Hematopoietic multipotent progenitor cell treated with erythropoietin and hydrocortisone succinate and interleukin-3 and kit ligand, for 4 days (in vitro differentiated cells): ENCODE measurements at places on chromosomes 5 and 9.

DNA sequence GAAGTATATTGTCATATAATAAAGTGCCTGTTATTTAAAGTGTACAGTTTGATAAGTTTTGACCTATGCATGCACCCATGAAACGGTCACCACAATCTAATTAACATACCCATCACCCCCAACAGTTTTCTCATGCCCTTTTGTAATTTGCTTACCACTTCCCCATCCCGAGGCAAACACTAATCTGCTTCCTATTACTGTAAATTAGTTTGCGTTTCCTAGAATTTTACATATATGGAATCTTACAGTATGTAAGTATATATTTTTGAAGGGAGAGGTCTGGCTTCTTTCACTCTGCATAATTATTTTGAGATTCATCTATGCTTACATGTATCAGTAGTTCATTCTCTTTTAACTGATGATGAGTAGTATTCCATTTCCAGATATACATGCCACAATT, 56.5 kb downstream of the AMBP start:
- peak; percentile 34 for DNase-seq

DNA sequence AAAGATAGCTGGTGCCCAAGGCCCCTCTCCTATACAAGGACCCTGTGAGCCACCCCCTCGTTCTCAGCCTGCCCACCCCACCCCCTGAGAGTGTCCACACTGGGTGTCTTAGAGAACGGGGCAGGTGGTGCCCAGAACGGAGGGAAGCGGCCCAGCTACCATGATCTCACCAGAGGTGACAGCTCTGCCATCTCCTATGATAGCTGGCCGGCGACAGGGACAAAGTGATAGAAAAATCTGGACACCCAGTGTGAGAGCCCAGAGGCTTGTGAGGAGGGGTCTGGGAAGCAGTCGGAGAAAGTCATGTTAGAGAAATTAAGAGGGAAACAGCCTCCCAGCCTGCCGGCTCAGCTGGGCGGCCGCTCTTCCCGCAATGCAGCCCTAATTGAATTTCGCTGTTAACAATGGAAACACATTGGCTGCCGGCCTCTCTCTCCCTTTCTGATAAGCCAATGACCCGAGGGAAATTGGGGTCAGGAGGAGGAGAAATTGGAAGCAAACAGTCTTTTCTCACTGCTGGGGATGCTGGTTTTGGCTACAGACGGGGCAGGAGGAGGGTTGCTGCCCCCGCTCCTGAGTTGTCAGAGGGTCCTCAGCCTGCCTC, 32.3 kb downstream of the HK3 start:
- DNase-seq, result peak; percentile 15

GRCh38 chr5:9347541-9348295, 198.2 kb downstream of the SEMA5A start:
- no peak for DNase-seq

- DNase-seq, result no peak
These were observed 3.1 kb downstream of the NINJ1 start for GRCh38 chr9:93130861-93131481.

- DNase-seq, result no peak
These were observed 858 bp upstream of the SOWAHA start for GRCh38 chr5:132812123-132812765.

DNA sequence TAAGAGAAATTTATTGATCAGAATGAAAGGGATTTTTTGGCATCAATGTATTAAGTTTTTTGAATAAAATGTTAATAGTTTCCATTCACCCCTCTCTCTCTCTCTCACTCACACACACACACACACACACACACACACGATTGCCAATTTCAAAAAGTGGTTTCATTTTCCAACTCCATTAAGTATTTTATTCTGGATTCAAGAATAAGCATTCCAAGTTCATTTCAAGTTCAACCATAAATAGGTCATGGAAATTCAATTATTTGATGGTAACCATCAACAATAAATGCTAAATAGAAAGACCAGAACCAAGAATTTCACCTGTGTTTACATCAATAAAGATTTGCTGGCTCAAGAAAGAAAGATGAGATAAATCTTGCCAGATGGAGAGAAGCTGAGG, 171.6 kb downstream of the ADAMTS12 start:
- DNase-seq, result no peak

DNA sequence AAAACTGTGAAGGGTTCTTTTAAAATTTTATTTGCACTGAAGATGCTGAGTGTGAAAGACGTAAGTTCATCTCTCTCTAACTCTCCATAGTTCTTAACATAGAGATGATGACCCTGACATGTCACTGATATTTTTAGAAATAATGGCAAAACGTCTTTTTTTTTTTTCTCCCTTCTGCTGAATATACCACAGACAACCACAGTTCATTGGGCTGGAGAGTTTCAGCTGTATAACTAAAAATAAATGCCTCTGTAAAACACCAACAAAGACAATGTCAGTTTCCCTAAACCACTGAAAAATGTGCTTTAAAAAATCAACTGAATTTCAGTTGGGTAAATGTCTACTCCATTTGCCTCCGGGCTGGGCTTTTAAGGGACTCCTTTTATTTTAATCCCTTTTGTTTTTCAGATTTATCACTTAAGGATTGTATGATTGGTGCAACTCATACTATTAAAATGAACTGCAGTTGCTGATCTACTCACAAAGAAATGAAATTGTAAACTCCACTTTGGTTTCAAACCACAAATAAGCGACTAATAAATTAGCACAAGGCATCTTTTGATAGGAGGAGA, 830.9 kb upstream of the WWC1 start:
- no peak for DNase-seq

DNA sequence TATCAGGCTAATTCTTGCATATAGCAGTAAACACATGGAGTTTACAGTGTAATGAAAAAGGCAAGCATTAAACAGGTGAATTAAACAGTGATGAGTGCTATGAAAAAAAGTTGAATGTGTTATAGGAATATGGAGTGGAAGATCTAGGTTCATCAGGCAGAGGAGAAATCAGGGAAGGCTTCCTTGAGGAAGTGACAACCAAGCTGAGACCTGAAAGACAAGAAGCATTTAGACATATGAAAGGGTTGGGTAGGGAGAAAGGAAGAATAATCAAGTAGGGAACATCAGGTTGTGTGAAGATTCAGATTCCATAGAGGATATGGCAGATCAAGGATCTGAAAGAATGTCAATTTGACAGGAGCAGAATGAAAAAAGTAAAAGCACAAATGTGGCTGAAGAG, 612.5 kb downstream of the PRELID2 start:
- DNase-seq, result no peak

DNA sequence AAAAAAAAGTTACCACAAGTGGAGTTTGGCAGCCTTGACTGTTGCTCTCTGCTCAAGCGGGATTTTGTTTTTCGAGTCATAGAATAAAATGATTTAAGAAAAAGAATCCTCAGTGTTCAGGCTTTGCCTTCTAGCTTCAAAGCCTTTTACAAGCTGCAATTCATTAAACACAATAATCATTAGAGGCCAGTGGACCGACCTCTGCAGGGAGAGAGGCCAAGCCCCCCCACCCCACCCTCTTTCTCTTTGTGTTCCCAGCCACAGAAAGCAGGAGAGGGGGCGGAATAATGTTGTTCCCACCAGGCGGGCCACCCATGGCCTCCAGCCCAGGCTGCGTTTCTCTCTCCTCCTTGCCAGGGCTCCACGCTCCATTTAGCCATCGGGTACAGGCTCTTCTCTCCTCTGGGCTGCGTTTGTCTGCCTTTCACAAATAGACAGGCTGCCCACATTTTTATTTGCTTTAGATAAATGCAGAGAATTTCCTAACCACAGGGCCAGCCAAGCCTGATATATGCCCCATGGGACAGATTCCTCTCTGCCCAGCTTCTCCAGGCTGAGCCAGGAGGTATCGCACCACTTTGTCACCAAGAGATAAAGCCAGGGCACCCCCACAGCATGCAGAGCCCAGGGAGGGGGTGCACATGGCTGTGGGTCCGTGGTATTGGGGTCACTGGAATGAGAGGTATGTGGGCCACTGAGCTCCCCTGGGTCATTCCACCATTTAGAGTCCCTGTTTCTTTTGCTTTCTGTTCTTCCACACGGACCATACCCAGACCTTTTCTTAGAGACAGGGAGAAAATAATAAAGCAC, 318.8 kb downstream of the PIK3R1 start:
- DNase-seq, result no peak

DNA sequence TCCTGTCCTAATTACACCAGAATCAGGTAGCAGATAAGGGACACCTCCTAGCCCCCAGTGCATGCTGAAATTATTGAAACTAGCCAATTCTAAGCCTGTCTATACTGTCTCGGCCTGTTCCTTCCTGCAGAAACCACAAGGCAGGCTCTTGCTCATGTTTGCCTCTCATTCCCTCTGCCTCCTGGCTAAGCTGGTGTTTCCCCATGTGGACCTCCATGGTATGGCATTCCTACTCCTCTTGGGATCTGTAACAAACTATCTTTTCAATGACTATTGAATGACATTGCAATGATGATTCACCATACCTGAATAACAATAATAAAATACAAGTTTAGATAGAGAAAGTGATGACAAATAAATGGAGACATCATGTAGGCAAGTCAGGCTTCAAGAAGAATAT, 35.6 kb upstream of the ADAMTS16 start:
- no peak for DNase-seq

DNA sequence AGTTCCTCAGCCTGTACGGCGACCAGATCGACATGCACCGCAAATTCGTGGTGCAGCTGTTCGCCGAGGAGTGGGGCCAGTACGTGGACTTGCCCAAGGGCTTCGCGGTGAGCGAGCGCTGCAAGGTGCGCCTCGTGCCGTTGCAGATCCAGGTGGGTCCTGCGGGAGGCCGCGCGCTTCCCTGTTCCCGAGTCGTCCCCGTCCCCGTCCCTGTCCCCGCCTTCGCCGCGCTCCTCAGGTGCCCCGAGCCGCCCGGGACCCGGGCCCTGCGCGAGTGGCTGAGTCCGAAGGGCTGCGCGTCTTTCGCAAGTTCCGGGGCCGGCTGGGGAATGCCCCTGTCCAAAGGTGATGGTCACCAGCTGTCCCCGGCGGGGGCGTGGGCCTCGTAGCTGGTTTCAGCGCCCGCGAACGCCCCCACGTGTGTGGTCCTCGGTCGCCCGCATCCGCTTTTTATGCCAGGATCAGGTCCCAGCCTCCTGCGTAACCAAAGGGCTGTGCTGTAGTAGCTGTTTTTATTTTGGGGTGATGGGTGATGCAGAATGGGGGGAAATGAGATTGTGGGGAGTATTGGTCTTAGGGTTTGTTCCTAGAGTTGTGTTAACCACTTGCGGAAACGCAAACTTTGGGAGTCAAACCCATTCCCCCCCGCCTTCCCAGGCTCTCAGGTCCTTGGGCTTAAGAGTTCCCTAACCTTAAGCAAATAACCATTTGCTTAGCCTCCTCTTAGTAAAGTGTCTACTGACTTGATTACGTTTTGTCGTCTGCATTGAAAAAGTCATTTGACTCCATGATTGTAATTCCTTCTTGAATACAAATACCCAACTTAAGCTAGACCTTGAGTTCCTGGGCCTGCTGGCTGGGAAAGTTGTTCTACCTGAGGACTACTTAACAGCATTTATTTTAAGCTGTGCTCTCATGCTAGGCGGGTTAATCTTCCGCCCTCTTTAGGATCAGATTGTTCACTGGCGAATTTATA, 663 bp downstream of the ISOC1 start:
- DNase-seq, result peak; percentile 75

DNA sequence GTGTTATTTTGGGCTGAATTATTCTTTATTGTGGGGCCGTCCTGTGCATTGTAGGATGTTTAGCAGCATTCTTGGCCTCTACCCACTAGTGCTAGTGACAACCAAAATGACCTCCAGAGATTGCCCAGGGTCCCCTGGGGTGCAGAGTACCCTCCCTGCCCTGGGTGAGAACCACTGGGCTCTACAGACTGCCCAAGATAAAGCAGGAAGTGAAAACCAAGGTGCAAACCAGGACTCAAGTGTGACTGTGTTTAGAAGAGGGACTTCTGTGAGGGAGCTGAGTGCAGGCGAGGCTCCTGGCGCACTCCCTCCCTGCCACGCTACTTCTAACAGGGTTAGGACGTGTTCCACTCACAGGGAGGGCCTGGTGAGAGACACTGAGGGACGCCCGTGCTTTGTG, 41.6 kb downstream of the USP20 start:
- DNase-seq, result no peak

- DNase-seq, result no peak
These were observed 48.3 kb upstream of the PTGS1 start for GRCh38 chr9:122322553-122322952.

GRCh38 chr5:80591352-80591751, 21.3 kb upstream of the ANKRD34B start:
- no peak for DNase-seq

DNA sequence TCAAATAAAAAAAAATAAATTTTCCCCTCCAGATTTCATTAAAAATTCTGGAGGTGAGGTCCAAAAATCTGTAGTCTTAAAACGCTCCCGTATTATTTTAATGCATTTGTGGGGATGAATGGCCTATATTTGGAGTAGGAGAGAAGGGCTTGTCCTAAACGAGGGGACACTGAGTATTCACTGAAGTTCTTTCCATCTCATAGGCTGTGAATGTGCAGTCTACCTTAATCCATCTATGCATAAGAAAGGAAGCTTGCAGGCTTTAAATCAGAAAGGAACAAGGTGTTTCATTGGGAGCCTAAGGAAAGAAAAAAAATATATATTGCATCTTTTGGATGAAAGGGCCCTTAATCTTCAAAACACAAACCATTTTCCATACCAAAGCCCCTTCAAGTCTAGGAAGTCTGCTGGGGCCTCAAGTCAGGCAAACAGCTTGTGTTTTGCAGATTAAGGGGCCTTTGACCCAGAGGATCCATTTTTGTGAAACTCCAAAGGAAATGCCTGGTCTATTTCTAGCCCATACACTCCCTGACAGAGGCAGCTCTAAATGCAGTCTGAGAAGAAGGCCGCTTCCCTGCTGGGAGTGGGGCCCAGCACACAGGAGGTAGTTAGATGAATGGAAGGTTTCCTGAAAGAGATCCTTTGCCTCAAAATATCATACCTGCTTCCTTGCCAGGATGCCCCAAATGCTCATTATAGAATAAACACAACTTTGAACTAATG, 35.6 kb downstream of the BRINP1 start:
- DNase-seq, result no peak

- no peak for DNase-seq
These were observed 320.4 kb upstream of the KLF4 start for GRCh38 chr9:107809871-107810460.

- peak; percentile 97 for DNase-seq
These were observed 64.0 kb downstream of the RNF130 start for GRCh38 chr5:180007582-180007981.

- DNase-seq, result no peak
These were observed 194.3 kb downstream of the SEMA5A start for GRCh38 chr5:9351546-9351945.
